ENCODE measurements at places on chromosomes 12 and 14.

GRCh38 chr12:53803703-53804102, 51.9 kb upstream of the CISTR start:
- no peak for DNase-seq

- no peak for DNase-seq
Observed at GRCh38 chr14:53380052-53380866, 227.1 kb upstream of the DDHD1 start.

DNA sequence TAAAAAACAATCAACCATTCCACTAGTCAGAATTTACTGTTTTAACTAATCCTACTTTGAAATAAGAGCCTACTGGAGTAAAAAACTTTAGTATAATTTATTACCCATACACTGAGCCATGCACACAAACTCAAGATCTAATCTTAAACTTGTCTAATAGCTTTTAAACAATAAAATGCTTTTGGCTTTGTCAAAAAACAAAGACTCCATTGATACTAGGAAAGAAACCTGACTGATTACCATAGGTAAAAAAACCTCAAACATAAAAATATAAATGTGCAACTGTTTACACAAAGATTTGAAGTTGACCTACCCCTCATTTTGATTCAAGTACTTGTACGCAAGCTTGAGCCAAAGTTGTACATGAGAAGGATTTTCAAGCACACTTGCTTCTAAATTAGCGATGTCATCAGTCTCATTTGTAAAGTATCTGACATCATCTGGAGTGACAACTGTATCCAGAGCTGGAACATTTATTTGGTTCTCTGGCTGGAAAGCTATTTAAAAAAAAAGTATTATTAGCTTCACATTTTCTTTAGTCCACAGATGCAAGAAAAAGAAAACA, 36.1 kb downstream of the ZFC3H1 start:
- DNase-seq, result no peak

DNA sequence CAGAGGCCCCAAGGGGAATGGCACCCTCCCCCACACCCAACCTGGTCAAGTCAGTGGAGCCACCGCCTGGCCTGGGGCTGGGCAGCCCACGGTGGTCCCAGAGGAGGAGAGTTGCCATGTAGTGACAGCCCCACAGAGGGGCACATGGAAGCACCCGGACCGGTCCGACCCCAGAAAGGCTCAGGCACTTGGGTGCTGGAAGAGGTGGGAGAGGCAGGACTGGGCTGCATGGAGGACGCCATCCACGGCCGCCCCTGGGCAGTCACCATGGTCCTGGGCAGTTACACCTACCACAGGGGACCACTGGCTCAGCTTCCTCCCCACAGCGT, 37.9 kb upstream of the TMEM179 start:
- no peak for DNase-seq

DNA sequence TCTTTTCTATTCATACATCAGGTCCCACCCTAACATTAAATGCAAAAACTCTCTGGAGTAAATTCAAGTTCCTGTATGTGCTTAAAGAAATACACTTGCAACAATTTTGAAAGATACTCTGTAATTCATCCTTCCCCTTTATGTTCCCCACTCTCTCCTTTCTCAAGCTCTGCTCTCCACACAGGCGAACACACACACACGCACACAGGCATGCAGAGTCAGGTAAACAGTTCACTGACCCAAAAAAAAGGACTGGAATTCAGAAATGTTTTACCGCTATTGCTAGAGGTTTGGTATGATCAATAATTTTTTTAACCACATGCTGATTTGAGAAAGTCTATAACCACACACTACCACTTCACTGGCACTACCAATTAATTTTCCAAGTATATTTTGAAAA, 152.4 kb upstream of the TMCC3 start:
- DNase-seq, result no peak

- DNase-seq, result no peak
Observed at GRCh38 chr14:72636094-72636493, 257.8 kb downstream of the DPF3 start.

- no peak for DNase-seq
Observed at GRCh38 chr14:59271734-59272133, 83.3 kb downstream of the DAAM1 start.

DNA sequence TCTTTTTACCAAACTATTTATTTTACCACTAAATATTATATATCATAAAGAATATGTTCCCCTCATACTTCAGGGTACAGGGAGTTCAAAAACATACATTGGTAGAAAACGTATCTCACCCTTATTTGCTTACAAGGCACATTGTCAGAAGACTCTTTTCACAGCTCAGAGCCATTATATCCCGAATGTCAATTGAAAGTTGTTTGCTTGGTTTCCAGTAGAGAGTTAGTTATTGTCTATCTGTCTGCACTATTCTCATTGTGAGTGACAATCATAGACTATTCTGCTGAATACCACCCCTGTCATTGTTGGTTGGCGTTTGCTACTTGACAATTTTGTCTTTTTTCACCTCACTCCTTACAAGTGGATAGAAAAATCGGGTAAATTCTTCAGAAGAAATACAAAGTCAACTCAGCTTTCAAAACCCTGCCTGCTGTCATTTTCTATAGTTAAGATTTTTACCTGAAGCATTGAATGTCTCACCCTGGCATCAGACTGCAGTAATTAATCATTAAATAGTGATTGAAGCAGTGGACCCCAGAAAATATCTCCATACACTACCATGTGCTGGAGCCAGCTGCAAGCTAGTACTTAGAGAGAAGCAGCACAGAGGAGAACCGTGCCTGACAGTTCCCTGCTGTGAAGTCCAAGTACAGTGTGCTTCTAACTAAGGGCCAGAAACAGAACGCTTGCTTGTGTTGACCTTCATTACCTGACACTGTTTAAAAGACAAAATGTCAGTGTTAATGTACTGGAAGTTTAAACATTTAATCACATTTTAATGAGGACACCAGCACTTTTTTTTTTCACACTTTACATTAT, 510.6 kb downstream of the RERGL start:
- no peak for DNase-seq

- no peak for DNase-seq
Observed at GRCh38 chr14:98120831-98121464, 1151.0 kb downstream of the BCL11B start.
